ENCODE measurements at places on chromosomes 11 and 22.

GRCh38 chr11:34356130-34356529 lies 1.7 kb downstream of the ABTB2 start:
- DNase-seq, result no peak

GRCh38 chr22:30889996-30890480 lies 78.5 kb downstream of the MORC2 start:
- DNase-seq, result no peak

GRCh38 chr11:95485115-95485900 lies 254.3 kb upstream of the SESN3 start:
- DNase-seq, result no peak

- DNase-seq, result no peak
Measured at GRCh38 chr11:35981581-35981980, 37.7 kb downstream of the LDLRAD3 start.

GRCh38 chr11:92744929-92745585 lies 224.4 kb upstream of the MTNR1B start:
- no peak for DNase-seq

DNA sequence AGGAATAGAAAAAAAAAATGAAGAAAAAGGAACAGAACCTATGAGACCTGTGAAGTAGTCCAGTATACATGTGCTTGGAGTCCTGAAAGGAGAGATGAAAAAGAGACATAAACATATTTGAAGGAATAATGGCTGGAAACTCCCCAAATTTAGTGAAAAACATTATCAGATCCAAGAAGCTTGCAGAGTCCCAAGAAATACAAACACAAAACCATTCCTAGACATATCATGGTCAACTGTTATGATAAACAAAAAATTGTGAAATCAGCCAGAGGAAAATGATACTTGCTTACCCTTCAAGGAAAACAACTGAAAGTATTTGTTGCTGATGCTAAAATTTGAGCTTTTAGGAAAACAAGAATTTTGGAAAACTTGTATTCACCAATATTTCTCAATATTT lies 250.1 kb downstream of the DDX10 start:
- DNase-seq, result no peak

DNA sequence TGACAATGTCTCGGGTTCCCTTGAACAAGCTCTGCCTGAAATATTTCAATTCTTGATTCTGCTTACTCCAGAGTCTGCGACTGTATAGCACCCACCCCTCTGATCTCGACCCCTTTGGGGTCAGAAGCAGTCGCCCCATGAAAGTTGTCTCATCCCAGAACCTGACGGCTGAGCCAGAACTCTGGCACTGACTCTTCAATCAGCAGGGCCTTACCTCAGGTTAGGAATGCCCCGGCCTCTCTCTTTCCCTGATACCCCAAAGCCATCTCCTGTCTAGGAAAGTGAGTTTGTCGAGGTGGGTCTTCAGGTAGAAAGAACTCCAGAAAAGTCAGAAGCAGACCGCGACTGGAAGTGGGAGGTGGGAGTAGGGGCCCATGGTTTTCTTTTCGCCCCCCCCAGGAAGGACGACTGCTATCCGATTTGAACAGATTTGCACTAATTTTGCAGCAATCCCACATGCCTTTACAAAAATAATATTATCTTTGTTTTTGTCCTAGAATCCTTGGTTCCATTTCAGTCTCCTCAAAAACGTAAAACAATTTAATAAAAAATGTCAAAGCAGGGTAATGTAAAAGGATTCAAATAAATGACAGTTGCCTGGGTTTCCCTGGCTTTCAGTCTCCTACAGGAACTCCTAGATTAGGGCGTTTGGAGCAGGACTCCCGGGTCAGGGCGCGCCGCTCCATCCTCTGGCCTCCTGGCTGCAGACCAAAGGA lies 898 bp upstream of the ROBO3 start:
- no peak for DNase-seq

DNA sequence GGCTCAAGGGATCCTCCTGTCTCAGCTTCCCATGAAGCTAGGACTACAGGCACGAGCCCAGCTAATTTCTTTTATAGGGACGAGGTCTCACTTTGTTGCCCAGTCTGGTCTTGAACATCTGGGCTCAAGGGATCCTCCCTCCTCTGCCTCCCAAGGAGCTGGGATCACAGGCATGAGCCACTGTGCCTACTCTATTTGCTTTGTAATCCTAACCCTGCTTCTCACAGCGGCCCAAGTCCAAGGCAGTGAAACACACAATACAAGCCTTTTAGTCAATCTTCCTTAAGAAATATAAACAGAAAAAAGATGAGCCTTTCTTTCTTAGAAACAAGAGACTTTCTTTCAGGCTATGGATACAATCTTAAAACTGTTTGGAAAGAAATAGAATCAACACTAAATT lies 115.2 kb upstream of the SORL1-AS1 start:
- no peak for DNase-seq

- DNase-seq, result no peak
Measured at GRCh38 chr11:81870066-81870412, 863.6 kb downstream of the FAM181B start.

DNA sequence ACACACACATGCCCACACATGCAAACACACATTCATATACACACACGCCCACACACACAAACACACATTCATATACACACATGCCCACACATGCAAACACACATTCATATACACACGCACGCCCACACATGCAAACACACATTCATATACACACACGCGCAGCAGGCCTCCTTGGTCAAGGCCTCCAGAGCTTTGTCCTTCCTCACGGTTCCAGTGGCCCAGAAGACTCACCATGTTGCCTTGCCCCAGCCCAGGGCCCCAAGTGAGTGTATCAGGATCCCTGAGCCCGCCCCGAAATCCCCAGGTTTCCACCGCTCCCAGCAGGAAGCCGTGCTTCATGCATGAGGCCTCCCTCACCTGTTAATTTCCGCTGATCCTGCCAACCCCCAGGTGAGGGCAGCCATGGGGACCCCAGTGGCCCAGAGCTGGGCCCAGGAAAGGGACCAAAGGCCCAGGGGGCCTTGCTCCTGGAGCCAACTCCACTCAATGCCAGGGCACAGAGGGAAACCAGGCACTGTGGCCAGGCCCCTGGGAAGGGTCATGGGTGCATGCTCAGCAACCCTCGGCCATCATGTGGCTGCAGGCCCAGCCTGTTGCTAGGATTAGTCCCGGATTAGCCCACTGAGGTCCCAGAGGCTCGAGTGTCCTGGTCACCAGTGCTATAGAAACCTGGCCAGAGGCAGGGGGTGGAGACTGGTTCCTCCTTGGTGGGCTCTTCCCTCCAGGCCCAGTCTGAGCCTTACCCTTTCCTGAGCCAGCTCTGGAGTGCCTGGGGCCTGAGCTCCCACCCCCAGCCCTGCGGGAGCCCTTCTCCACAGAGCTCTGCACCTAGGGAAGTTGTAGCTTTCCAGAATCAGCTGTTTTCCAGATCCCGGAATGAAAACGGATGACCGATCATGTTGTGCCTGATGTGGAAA lies 34.4 kb downstream of the IGF2 start:
- no peak for DNase-seq

DNA sequence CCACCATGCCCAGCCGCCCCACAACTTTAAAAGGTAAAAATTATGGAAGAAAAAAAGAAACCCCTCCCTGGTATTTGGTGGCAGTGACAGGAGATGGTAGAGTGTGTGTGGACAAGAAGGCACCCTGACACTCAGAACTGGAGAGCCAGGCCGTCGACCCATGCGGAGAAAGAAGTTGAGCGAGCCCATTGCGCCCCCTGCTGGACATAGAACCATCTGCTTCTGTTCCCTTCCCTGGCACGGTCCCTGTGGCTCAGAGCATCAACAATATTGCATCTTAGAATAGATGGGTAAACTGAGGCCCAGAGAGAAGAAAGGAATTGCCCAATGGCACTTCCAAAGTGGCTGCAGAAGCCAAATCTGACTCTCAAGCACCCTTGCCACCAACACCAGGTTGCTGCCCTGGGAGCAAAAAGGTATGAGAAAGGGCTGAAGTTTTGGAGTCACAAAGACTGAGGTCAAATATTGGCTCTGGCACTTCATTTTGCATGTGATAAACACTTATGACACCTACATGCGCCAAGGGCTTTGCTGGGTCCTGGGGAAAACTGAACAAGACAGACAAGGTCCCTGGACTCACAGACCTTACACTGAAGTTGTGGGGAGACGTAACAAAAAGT lies 8.6 kb downstream of the MRPL11 start:
- DNase-seq, result no peak

- DNase-seq, result no peak
Measured at GRCh38 chr11:126186708-126187529, 24.5 kb downstream of the RPUSD4 start.

DNA sequence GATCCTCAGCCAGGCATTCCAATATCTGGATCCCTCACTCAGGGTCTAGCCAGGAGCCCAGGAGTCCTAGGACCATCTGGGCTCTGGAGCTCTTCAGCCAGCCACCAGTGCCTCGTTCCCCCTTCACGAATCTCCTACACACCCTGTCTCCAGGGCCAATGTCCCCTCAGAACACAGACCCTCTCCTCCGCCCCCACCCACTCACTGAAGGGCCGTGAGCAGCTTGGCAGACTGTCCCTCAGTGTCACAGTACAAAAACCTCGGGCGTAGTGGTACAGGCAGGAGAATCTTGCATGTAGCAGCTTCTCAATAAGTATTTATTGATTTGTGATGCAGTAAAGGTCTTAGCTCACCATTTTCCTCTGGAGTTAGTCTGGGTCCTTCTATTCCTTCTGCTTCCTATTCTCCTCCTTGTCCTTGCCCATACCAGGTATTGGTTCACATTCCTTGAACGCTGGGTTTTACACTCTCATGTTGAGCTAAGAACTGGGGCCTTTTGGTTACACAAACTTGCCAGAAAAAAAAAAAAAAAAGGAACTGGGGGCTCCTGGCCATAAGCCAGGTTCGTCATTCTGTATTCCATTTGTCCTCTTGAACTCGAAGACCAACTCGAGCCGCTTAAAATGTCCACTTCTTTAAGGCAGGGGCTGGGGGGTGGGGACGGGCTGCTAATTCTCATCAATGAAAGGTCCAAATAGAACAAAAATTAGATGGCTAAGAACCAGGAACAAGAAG lies 2.3 kb downstream of the CXCR5 start:
- DNase-seq, result no peak

DNA sequence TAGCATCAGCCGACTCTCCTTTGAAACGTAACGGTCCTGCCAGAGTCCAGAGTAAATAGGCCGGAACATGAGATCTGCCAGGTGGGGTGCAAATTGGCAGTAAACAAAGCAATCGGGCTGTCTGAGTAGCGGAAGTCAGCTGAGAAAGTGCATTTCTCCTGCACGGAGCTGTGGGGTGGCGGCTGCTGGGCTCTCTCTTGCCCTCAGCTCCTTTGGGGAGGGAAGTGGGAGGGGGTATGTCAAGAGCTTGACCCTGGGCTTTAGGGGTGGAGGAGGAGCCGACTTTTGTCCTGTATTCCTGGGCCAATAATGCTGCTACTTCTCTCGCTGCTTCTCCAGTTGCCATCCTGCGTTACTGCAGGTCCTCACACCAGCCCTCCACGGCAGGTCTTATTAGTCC lies 11.6 kb downstream of the GRIK4 start:
- no peak for DNase-seq

DNA sequence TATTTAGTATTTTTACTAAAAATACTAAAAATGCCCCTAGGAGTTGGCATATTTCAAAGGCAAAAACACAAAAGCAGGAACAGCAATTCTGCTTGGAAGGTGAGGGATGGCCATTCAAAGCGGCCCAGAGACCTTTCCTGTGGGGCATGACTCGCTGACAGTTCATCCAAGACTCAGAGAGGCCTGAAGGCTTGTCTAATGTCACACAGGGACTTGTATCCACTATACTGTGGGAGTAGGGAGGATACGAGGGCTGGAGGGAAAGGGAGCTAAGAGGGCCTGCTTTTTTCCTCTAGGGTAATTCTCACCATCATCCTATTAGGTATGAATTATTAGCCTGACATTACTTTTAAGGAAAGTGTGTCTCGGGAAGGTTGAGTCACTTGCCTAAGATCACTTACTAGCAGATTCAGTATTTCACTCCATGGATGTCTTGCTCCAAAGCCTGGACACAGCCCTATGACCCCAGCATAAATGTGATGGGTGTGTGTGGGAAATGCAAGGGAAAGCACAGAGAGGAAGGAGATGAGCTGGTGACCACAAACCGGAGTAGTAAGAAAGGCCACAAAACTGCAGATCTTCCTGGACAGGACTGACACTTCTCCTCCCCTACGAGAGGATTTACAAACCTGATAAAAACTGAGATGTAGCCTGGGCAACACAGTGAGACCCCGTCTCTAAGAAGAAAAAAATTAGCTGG lies 16.7 kb upstream of the UCP3 start:
- no peak for DNase-seq

DNA sequence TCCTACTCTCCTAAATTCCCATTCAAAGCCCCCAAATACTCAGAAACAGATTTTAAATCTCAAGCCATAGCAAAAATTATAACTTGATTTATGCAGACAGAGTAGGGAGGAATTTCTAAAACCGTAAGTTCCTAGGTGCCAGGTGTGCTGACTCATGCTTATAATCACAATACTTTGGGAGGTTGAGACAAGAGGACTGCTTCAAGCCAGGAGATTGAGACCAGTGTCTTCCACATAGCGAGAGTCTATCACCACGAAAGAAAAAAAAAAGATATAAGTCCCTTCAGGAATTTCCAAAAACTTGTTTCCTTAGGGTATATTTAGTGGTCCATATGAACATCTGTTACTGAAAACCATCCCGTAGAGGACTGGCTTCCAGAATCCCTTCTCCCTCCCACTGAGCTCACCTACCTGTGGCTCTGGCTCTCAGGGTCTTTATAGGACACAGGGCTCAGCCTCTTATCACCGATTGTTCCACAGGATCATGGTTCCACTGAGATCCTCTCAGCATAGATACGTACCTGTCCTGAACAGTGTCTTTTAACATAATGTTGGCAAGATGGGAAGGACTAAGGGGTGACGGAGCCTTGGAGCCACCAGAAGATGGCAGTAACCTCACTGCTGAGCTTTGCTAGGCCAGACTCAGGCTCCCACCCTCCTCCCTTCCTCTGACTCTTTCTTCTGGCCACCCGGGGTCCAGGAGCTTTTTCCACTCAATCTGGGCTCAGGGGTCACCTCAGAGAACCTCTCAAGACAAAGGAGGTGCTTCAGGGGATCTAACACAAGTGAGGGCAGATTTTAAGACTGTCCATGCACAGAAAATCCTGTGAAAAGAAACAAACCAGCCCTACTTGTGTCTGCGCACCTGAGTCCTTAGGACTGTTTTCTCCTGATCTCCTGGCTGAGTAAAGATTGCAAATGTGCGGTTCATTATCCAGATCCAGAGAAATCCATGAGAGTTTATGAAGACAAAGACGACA lies 117.5 kb upstream of the TOP3B start:
- no peak for DNase-seq

GRCh38 chr22:44646668-44647067 lies 55.3 kb upstream of the PRR5 start:
- no peak for DNase-seq

GRCh38 chr11:80816966-80817365 lies 1376.1 kb upstream of the TENM4 start:
- no peak for DNase-seq

All from HS-5 (cell line).